CD4-positive, alpha-beta T cell treated with Interferon alpha-2 for 1 hour (primary cell): ENCODE measurements at places on chromosomes 13 and 19.
A peak's percentile ranks its signal among the peaks of the same experiment; 100 is the strongest.

DNA sequence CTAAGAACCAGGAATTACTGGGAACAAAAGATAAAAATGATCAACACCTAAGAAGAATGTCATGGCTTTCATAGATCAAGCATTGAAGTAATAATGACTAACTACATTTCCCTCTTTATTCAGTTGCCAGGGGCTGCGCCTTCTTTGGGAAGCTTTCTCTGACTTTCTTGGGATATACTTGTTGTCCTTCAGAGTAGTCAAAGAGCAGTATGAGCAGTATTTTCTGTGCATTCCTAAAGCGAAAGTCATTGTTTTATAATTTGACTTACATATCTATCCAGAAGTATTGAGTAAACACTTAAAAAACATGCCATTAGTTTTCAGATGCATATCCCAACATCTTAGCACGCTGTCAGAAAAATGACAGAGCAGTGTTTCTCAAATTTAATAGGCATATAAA is 2412.4 kb downstream of the PCDH9 start:
- no peak for DNase-seq

- DNase-seq: no peak
Measured at GRCh38 chr13:102799426-102800144, 666 bp downstream of the BIVM start.

- peak; percentile 78 for DNase-seq
Measured at GRCh38 chr19:4911786-4912672, 2.7 kb downstream of the UHRF1 start.

DNA sequence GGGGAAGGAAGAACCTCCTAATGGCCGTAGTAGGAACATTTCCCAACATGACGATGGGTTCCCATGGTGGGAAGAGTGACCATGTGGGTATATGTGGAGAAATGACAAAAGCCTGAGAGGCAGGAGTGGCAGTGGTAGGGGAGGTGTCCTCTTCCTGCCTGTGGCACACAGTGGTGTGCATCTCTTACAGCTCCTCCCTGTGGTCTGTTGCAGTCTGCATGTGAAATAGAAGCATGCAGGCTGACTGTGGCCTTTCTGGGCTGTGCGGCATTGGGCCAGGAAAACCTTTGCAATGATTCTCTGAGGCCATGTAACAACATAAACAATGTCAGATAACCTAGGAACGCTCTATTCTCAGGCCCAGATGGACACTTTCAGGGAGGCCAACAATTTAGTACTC is 84.0 kb downstream of the LACC1 start:
- peak; percentile 12 for DNase-seq

GRCh38 chr13:110445183-110445582 is 116.3 kb downstream of the RAB20 start:
- no peak for DNase-seq

- no peak for DNase-seq
Measured at GRCh38 chr13:75359266-75359665, 122.7 kb downstream of the TBC1D4 start.

GRCh38 chr19:38975214-38975860 is at the start of gene FBXO17:
TSS of gene FBXO17 (minus strand) at chr19:38975742. CDS start at chr19:38950319, 25,423 bp downstream.
- no peak for DNase-seq

- no peak for DNase-seq
Measured at GRCh38 chr13:22271903-22272302, 601.0 kb downstream of the FGF9 start.

DNA sequence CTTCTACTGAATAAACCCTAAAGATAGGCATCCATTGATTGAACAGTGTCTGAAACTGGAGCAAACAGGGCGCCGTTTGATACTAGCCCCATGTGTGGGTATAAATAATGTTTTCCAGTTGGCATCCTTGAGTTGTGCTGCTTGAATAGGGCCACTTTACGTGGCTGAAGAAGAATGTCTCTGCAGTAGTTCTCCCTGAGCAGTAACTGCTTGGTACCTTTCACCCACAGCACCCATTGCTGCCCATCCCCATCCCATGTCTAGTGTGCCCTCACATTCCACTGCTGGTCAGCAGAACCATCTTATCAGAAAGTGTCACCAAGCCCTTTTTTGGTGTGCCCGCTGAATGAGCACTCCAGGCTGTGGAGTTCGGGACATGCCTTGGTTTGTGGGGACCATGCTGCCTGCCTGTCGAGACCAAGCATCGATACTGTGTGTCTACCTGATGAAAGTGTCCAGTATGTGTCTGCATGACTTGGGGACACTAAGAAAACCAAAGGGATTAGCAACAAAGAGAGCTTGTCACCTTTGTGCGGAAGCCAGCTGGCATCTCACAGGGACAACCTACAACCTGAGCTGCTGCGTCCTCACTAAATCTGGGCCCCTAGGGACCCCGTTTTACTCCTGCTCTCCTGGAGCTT is 162.0 kb downstream of the TM9SF2 start:
- DNase-seq: no peak

GRCh38 chr19:45234089-45234869 is 10.9 kb downstream of the EXOC3L2 start:
- no peak for DNase-seq

- DNase-seq: no peak
Measured at GRCh38 chr13:112734696-112735547, 45.1 kb downstream of the ATP11A start.

DNA sequence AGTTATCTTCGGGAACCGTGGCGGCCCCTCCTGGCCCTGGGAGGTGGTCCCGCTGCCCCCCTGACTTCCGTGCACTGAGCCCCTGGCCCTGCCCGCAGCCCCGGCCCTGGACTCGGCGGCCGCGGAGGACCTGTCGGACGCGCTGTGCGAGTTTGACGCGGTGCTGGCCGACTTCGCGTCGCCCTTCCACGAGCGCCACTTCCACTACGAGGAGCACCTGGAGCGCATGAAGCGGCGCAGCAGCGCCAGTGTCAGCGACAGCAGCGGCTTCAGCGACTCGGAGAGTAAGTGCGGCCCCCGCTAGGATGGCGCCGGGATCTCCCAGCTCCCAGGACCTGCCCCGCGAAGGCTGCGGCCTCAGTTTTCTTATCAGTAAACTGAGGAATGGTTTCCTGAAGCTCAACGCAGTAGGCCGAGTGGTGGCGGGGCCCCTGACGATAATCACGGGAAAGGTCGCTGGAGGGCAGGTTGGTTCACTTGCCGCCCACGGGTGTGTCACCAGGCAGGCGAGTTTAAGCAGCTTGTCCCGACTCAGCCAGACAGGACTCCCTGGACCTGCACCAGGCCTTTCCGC is 924 bp downstream of the RGCC start:
- peak; percentile 58 for DNase-seq

DNA sequence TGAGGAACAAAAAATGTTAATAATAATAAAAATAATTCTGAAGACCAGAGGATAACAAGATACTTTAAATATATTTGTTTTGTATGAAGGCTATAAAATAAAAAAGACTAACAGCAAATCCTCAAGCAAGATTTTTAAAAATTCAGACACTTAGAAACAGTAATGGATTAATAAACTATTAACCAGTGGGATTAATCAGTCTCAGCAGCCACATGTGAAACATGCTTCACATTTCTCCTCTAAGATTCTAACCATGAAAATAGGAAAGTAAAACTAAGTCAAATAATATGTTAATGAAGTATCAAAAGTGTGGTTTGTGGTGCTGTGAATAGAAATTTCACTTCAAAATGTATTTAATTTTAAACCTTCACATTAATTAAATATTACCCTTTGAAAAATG is 57.4 kb downstream of the KCNRG start:
- DNase-seq: no peak

DNA sequence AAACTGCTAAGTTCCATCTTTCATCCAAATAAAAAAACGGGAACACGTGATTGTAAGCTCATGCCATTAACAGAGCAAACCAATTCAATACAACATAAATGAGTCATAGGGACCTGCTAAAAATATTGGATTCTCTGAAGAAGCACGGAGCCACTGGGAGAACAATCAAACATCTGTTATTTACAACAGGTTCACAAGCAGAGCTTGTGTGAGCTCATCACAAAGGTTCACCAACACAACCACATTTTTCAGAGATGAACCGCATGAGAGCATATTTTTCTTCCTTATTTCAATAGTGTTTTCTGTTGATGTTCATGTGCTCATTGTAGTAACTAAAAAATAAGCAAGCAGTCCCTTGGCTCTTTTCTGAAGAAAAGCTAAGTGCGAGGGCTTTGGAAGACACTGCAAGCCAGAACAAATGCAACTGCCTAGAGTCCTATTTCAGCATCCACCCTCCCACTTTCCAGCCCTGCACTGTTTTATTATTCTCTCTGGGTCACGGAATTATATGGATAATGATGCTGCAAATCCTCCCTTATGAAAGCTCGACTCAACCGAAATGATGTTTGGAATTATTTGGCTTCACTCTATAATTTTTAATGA is 545.8 kb downstream of the LIG4 start:
- DNase-seq: no peak

- DNase-seq: no peak
Measured at GRCh38 chr13:41939398-41939797, 21.5 kb downstream of the VWA8 start.

DNA sequence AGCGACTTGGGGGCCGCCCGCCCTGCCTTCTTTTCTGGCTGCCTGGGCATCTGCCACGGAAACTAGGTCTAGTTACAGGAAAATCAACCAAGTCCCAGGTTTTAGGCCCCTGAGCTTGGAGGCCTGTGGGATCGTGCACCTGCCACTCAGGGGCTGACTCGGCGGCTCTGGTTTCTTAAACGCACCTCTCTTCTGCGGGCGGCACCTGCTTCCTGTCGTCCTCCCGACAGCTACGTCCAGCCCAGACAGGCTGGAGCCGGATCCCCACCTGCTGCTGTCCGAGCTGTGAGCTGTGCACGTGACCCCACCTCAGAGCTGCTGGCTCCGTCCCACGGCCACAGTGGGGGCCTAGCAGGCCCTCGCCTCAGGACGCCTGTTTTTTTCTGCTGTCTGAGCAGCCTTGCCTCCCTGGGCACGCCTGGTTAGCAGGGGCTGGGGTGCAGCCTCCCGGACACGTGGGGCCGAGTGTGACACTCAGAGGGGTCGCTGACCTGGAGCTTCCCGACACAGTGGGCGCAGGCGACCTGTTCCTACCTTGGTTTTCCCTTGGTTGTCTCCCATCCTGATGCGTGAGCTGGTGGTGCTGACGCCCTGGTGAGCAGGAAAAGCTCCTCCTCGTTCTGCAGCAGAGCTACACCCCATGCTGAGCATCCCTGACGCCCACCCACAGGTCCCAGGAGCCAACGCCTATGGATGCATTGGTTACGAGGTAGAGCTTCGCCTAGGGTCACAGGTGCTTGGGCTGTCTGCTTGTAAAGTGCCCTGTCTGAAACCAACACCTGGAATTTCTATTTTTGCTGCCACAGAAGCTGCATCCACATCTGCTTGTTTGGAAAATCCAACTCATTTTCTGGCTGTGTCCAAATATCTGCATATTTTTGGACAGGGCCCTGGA is 17.5 kb downstream of the TMEM255B start:
- DNase-seq: no peak

DNA sequence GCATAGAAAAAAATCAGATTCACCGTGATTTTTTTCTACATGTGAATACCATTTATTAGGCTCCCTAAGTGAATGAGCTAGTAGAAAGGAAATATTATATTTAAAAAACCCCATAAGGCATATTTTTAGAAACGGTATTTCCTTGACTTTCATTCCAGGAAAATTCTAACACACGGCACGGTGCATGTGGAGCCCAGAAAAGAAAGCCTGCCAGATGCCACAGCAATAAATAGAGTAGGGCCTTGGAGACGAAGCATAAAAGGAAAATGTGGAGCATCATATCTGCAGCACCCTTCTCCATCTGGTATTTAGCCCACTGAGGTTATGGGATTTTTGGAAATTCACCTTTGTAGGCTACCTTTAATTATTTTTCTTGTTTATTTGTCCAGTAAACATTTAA is 314.4 kb downstream of the ENOX1 start:
- DNase-seq: no peak

GRCh38 chr19:623974-624373 is 9.4 kb downstream of the POLRMT start:
- no peak for DNase-seq

DNA sequence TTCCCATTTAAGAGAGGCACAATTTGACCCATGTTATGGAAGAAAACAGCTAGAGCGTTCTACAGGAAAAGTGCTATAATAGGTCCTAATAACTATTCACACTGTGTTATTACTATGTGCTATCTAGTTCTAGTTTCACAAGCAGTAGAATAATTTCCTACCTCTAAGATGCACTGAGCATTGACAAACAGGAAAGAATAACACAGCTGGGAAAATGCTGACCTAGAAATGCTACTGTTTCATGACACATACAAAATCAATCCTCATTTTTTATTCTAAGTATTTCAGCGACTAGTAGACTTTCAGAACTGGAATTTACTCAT is 259.5 kb downstream of the ITGBL1 start:
- no peak for DNase-seq

DNA sequence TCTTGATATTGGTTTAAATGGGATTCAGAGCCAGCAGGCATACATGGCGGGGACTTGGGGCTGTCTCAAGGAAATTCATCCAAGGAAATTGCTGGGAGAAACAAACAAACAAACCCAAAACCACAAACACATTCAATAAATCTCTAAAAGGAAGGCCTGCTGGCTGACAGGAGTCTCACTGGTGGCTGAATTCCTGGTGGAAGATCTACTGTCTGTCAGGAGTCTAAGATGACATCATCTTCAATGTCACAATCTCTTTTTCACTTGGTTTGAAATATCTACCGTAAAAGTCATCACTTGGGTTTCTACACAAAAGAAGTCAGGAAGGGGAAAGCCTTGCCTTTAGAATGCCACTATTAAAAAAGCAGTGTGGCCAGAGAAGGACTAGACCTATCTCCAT is 87.9 kb downstream of the KLF5 start:
- no peak for DNase-seq

DNA sequence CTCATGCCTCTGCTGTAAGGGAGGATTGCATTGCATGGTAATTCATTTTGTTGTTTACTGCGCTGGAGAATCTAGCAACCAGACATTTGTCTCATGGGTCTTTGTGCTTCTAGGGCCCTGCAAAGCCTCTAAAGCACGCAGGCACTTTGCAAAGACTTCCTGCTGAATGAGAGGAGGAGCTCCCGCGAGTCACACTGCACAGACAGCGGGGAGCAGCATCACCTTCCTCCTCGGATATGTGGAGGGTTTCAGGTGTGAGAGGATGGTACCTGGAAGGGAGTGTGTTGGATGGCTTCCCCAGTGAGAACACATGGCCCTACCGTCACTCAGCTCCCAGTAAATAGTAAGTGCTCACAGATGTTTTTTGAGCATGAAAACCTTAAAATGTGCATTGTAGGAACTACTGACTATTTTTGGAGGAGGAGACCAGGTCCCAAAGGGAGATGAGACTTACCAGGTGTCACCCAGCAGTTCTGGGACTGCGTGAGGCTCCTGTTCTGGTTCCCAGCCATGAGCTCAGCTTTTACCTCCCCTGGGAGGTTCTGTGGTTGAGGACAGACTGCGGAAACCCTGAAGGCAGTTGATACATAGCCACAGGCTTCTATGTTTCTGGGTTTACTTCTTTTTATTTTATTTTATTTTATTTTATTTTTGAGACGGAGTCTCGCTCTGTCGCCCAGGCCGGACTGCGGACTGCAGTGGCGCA is 278.0 kb downstream of the FGF9 start:
- no peak for DNase-seq

- DNase-seq: no peak
Measured at GRCh38 chr13:107276936-107277335, 709.0 kb upstream of the ARGLU1 start.

- DNase-seq: no peak
Measured at GRCh38 chr13:43044720-43045301, 21.4 kb downstream of the DNAJC15 start.
